ENCODE measurements at places on chromosomes 11 and 22.

DNA sequence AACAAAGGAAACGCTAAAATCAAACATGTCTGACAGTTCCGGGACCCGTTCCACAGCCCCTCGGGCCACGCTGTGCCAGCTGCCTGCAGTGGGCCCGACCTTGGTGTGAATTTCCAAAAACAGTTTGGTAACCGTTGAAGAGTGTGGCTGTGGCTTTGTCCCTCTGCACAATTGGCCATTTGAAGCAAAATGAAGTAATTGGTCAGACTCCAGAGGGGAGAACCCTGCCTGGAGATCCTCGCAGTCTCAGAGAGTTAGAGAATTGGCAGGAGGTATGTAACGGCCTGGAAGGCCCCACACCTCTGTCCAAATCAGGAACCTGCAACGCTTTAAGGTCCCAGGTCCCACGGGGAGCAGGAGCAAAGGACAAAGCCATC, 26.3 kb downstream of the TRMU start:
- DNase-seq = no peak

GRCh38 chr11:10302744-10303557, 1.9 kb upstream of the ADM start:
- no peak for DNase-seq

DNA sequence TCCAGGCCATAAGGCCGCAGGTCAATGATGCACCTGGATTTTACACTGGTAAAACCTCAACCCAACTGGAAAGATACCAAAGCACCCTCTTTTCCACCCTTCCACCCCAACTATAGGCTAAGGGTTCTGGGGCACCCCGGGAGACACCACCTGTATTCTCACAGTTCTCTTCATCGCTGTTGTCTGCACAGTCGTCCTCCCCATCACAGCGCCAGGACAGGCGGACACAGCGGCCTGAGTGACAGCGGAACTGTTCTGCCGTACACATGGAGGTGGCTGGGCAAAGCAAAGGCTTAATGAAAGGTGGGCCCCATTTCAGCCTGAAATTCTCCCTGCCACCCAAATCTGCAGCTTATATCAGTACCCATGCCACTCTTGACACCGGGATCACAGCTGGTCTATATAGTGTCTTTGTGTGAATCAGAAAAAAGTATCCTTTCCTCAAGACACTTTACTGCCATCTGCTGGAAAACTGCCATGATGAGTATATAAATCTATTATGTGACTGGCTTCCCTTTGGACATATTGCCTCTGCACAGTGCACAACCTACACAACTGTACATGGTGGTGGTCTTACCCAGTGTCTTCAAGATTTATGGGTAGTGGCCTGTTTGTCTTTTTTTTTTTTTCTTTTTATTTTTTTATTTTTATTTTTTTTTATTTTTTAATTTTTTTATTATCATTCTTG, 21.5 kb downstream of the LRP4 start:
- no peak for DNase-seq

- peak; percentile 67 for DNase-seq
Measured at GRCh38 chr11:35304386-35304775, 115.0 kb downstream of the SLC1A2 start.

DNA sequence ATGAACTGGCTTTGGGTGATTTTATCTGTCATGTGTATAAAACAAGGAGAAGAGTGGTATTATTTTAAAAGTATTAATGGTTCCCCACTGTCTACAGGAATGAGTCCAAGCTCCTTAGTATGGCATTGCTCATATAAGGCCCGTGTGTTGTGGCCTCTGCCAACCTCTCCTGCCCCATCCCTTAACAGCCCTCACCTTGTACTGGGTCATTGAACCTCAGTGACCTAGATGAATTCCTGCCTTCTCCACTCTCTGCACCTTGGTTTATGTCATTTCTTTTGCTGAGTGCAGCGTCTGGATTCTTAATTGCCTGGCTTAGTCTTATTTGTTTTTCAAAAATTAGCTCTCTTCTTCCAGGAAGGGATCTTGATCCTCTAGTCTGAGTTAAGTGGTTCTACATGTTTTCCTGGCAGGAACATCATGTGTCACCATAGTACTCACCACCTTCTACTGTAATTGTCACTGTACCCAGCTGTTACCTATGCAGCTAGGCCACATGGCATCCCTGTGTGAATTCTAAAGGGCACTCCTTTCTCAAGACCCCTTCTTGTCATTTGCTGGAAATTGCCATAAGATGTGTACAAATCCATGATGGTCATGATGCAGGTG, 36.2 kb upstream of the POGLUT3 start:
- no peak for DNase-seq

- no peak for DNase-seq
Measured at GRCh38 chr11:94790661-94791180, 22.6 kb downstream of the AMOTL1 start.

GRCh38 chr11:97615546-97615945, 1225.7 kb downstream of the JRKL start:
- no peak for DNase-seq

Data from brain pericyte (primary cell).